ENCODE measurements at places on chromosomes 4 and X. TPM values are rescaled to one million over a fixed set of nuclear protein-coding genes. Genes with fewer than 3 reads are reported as not detected.

The CASP6 gene
- total RNA-seq, result 23.6 TPM

The MAGEA4 gene
- not detected for total RNA-seq

The MAGEA2 gene
- total RNA-seq, result not detected

The CYP2U1 gene
- 0.96 TPM for total RNA-seq

The TAF1 gene
- total RNA-seq, result 47.8 TPM

The HSFX3 gene
- total RNA-seq, result not detected

- no peak for DNase-seq
- H3K27ac ChIP-seq, result no peak overlapping the region
- no peaks in the 10 kb centered on the region for H3K4me1 ChIP-seq
- no peaks in the 10 kb centered on the region for H3K36me3 ChIP-seq
Observed at GRCh38 chr4:181933471-181933870, 309.7 kb upstream of the TENM3 start.

DNA sequence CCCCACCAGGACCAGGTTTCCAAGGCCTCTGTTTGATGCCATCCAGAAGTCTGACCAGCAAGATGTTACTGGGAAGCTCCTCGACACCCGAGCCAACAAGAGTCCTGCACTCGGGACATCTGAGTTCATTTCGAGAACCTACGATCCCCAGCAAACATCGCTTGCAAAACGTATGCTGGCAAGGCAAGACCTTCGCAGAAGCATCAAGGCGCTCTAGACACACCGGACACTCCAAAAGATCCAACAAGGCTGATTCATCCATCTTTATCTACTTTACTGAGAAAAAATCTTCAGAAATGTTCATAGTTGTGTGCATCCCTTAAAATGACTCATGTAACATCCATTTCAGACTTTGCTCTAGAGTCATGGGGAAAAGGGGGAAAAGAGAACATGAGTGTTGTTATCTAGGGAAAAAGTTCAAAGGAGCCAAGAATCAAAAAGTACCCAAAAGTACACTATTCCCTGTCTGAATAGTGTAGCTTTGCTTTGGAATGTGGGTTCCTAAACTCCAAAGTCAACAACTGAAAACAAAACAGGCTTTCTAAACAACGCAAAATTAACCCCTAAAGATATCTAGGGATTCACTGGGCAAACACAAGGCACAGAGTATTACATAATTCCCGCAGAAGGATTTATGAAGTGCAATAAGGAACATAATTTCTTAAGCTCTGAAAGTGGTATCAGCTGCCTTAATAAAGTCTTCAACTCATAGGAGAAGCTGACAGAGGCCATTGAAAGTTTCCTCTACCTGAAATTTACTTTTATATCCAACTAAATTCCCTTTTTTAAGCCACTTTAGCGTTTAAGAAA is 1.6 kb downstream of the SH3RF1 start:
- peaks cover 58% of the 10 kb centered on the region for H3K27me3 ChIP-seq
- H3K4me1 ChIP-seq, result peaks cover 7% of the 10 kb centered on the region
- no peaks in the 10 kb centered on the region for H3K36me3 ChIP-seq
- H3K27ac ChIP-seq, result no peak overlapping the region
- no peak for DNase-seq

DNA sequence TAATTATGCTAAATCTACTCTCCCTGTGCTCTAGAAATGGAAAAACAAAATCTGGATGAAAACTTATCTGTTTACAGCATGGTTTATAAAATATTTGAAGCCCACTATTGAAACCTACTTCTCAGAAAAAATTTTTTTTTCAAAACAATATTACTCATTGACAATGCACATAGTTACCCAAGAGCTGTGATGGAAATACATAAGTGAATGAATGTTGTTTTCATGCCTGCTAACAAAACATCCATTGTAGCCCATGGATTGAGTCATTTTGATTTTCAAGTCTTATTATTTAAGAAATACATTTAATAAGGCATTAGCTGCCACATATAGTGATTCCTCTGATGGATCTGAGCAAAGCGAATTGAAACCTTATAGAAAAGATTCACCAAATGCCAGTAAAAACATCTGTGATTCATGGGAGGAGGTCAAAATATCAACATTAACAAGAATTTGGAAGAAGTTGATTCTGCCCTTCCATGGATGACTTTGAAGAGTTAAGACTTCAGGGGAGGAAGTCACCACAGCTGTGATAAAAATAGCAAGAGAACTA is 144.7 kb upstream of the HHIP start:
- no peak overlapping the region for H3K27ac ChIP-seq
- no peaks in the 10 kb centered on the region for H3K36me3 ChIP-seq
- DNase-seq, result no peak
- no peaks in the 10 kb centered on the region for H3K27me3 ChIP-seq
- no peaks in the 10 kb centered on the region for H3K4me1 ChIP-seq

GRCh38 chr4:65923616-65924015 is 253.3 kb upstream of the EPHA5 start:
- H3K27ac ChIP-seq, result no peak overlapping the region
- H3K27me3 ChIP-seq, result no peaks in the 10 kb centered on the region
- no peak overlapping the region for H3K4me3 ChIP-seq
- DNase-seq, result no peak
- no peaks in the 10 kb centered on the region for H3K36me3 ChIP-seq

DNA sequence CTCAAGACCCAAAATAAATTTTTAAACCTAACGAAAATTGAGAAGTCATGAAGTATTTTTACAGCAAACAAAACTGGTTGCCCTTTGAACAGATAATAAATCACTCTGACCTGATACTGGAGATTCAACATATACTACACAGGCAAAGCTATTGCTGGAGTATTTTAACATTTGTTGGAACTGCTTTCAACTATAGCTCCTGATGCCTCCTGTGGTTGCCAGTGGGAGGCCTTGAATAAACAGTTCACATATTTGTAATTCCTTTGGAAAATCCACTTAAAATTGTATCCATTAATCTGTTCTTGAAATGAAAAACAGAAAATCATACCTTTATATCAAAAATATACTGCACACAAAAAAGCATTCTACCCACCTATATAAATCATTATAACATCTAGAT is 605.1 kb downstream of the KCTD8 start:
- H3K36me3 ChIP-seq, result no peaks in the 10 kb centered on the region
- no peaks in the 10 kb centered on the region for H3K4me1 ChIP-seq
- H3K27ac ChIP-seq, result no peak overlapping the region
- DNase-seq, result no peak

- no peaks in the 10 kb centered on the region for H3K27me3 ChIP-seq
- DNase-seq, result no peak
- H3K4me1 ChIP-seq, result no peaks in the 10 kb centered on the region
- H3K4me3 ChIP-seq, result no peak overlapping the region
Observed at GRCh38 chrX:74080165-74080564, 223.8 kb upstream of the ZCCHC13 start.

DNA sequence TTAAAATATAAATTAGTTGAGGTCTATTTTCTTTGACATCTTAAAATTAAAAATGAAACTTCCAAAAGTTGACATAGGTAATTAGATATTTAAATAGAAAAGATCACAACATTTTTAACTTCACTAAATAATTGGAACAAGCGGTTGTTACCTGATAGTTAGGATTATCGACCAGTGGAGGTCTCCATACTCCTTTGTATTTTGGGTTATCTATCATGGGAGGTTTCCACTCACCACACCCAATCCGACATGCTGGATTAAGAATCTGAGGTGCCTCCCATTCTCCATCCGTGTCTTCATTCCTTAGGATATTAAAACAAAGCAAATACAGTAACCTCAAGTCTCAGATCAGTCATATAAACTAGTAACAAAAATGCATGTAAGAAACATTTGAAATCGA is 22.2 kb downstream of the SCOC start:
- DNase-seq, result no peak
- H3K36me3 ChIP-seq, result no peaks in the 10 kb centered on the region

GRCh38 chrX:2384486-2384885 is 116.3 kb downstream of the DHRSX start:
- H3K4me3 ChIP-seq, result no peak overlapping the region
- H3K27me3 ChIP-seq, result no peaks in the 10 kb centered on the region
- no peak for DNase-seq
- H3K27ac ChIP-seq, result no peak overlapping the region

- H3K4me1 ChIP-seq, result no peaks in the 10 kb centered on the region
- no peaks in the 10 kb centered on the region for H3K27me3 ChIP-seq
- H3K4me3 ChIP-seq, result no peak overlapping the region
Observed at GRCh38 chrX:77389891-77390290, 57.3 kb upstream of the FGF16 start.

GRCh38 chr4:28211676-28212470 is 1351.2 kb downstream of the STIM2 start:
- H3K27me3 ChIP-seq, result no peaks in the 10 kb centered on the region
- H3K36me3 ChIP-seq, result no peaks in the 10 kb centered on the region
- no peak for DNase-seq
- H3K27ac ChIP-seq, result no peak overlapping the region
- H3K4me3 ChIP-seq, result no peak overlapping the region

DNA sequence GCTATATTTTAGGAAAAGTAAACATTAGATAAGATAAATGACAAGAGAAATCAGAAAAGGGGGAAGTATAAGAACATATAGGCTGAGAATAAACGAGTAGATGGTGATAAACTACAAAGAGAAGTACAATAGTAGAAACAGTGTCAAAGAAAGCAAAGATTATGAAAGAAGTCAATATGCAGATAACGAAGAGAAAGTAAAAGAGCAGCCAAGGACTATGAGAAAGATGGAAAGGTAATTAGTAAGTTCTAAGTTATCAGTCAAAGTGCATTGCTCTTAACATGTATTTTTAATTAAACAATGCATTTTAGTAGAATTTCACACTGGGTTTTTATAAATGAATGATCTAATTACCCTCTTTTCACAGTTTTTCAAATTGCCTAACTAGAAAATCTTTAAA is 1801.3 kb upstream of the PCDH10 start:
- DNase-seq, result no peak
- no peak overlapping the region for H3K27ac ChIP-seq
- no peaks in the 10 kb centered on the region for H3K4me1 ChIP-seq

DNA sequence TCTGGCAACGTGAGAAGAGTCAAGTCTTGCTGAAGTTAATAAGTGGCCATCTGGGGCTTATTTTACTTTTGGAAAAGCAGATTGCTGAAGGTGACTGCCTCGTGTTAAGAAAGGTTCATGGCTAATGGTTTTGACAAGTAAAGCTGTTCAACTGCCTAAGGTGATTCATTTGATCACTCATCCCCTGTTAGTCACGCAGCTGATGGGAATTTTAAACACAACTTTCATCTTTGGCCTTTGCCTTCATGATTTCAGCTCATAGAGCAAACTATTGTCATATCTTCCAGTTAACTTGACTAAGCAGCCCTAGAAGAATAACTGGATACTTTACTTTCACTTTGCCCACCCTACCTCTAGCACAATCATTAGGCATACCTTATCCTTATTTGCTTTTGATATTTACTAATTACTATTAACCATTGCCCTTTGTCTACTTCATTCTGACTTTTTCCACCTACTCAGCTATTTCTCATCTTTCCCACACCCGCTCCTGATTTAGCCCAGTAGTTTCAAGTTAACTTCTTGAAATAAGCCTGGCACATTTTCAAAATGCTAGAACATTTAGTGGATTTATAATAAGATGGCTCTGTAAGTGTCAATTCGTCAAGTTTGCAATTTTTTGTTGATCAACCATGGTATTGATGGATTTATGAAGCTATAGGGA is 170.6 kb upstream of the S100G start:
- H3K27ac ChIP-seq, result no peak overlapping the region
- H3K36me3 ChIP-seq, result no peaks in the 10 kb centered on the region
- peaks cover 14% of the 10 kb centered on the region for H3K4me1 ChIP-seq
- no peaks in the 10 kb centered on the region for H3K27me3 ChIP-seq
- no peak overlapping the region for H3K4me3 ChIP-seq

DNA sequence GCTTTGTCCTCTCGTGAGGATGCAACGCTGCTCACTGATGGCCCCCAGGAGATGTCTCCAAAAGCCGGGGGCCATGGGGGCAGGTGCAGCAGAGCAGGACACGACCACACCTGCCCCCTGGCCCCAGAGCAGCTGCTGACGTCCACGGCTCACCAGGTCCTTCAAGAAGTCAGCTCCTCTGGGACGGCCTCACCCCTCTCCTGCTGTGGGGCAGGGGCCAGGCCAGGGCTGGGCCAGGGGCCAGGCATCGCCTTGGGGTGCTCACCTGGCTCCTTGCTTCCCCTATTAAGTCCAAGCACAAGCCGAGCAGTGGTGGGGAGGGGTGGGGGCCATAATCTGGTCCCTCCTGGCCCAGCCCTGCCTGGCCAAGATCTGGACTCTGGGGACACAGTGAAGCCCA is 28.6 kb upstream of the MXD4 start:
- H3K36me3 ChIP-seq, result no peaks in the 10 kb centered on the region
- H3K27me3 ChIP-seq, result peaks cover 11% of the 10 kb centered on the region
- peak overlapping the region; percentile 75 for H3K4me3 ChIP-seq
- no peak overlapping the region for H3K27ac ChIP-seq
- no peak for DNase-seq

- no peak overlapping the region for H3K4me3 ChIP-seq
- peaks cover 18% of the 10 kb centered on the region for H3K27me3 ChIP-seq
- H3K4me1 ChIP-seq, result no peaks in the 10 kb centered on the region
- no peak for DNase-seq
- no peak overlapping the region for H3K27ac ChIP-seq
Observed at GRCh38 chr4:151614561-151614960, 146.2 kb downstream of the GATB start.

GRCh38 chr4:7199771-7200441 is 7.6 kb downstream of the SORCS2 start:
- H3K4me1 ChIP-seq, result no peaks in the 10 kb centered on the region
- H3K36me3 ChIP-seq, result no peaks in the 10 kb centered on the region
- peaks cover 24% of the 10 kb centered on the region for H3K27me3 ChIP-seq
- no peak overlapping the region for H3K27ac ChIP-seq

DNA sequence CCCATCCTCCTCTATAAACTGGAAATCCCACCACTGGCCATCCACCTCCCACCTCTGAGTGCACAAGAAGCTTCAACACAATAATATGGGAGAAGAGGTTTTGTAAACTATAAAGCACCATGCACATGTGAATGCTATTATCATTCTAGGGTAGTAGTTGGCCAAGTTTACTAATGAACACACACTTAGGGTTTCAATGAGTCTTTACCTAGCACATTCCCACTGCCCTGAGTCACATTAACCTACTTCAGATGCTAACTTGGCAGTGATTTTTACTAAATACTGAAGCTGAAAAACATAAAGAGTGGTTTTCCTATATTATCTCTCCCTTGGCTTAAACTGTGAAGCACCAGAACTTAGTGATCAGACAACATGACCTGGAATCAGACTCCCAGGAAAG is 93.9 kb downstream of the SH3KBP1 start:
- H3K4me1 ChIP-seq, result peaks cover 45% of the 10 kb centered on the region
- H3K27ac ChIP-seq, result no peak overlapping the region
- H3K36me3 ChIP-seq, result peaks cover 25% of the 10 kb centered on the region
- no peaks in the 10 kb centered on the region for H3K27me3 ChIP-seq
- no peak overlapping the region for H3K4me3 ChIP-seq

- H3K36me3 ChIP-seq, result no peaks in the 10 kb centered on the region
- no peak overlapping the region for H3K27ac ChIP-seq
- no peak for DNase-seq
- H3K27me3 ChIP-seq, result peaks cover 2% of the 10 kb centered on the region
Observed at GRCh38 chr4:94127707-94128328, 79.8 kb upstream of the SMARCAD1 start.

GRCh38 chr4:76854858-76855257 is 43.1 kb downstream of the SOWAHB start:
- DNase-seq, result no peak
- H3K36me3 ChIP-seq, result no peaks in the 10 kb centered on the region
- H3K4me1 ChIP-seq, result no peaks in the 10 kb centered on the region
- H3K27me3 ChIP-seq, result peaks cover 14% of the 10 kb centered on the region
- H3K27ac ChIP-seq, result no peak overlapping the region

GRCh38 chr4:78693777-78694456 is 82.2 kb upstream of the BMP2K start:
- no peak overlapping the region for H3K27ac ChIP-seq
- DNase-seq, result no peak
- H3K4me3 ChIP-seq, result no peak overlapping the region
- H3K27me3 ChIP-seq, result peaks cover 2% of the 10 kb centered on the region
